ENCODE measurements at places on chromosomes 3 and 15.
A peak's percentile ranks its signal among the peaks of the same experiment; 100 is the strongest.

GRCh38 chr15:70259028-70259424 lies 161.3 kb upstream of the TLE3 start:
- DNase-seq, result peak; percentile 77

- DNase-seq, result no peak
Observed at GRCh38 chr3:11006986-11007933, 14.7 kb downstream of the SLC6A1 start.

- DNase-seq, result no peak
Observed at GRCh38 chr3:127796831-127797150, 25.5 kb downstream of the MGLL start.

GRCh38 chr3:132344666-132345280 lies 27.6 kb downstream of the ACP3 start:
- no peak for DNase-seq

GRCh38 chr15:37981775-37982174 lies 47.3 kb downstream of the TMCO5A start:
- peak; percentile 63 for DNase-seq

DNA sequence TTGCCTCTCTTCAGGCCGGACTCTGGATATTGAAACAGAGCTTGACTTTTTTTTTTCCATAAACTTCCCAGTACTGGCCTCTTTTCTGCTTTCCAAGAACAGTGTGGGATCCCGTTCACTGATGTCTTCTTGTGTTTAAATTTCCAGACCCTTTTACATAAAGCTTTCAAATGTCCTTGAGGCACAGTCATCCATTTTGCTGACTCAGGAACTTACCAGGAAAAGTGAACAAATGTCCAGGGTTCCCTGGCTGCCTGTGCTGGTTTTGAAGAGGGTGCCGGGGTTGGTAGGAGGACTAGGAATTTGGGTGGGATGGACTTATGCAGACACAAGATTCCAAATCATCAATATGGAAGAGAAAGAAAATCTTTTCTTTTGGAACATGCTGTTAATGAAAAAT lies 68.1 kb downstream of the CHDH start:
- DNase-seq, result no peak

DNA sequence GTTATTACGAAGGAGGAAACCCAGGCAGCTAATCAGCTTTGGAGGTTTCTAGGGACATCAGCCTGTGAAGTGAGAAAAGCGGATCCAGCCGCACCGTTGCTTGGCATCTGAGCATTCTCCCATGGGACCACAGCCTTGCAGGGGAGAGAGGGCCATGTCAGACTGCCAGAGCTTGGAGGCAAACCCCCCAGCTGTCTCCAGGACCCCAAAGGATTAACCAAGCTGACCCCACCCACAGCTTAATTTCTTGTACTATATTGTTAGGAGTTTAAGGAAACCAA lies 5.1 kb downstream of the IGDCC3 start:
- no peak for DNase-seq

DNA sequence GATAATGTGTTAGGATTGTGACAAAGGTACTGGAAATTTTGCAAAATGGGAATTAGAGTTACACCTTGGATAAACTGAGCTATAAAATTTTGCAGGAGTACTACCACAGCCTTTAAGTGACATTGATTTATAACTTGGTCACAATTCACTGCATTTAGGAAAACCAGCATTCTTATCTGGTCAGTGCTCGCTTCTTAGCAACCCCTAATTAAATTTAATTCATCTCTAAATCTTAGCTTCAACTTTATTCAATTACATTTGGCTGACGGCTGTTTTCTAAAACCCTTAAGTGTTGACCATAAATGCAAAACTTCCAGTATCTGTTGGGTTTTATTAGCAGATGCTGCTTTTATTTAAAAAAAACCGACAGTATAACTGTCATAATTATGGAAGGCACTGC lies 31.3 kb downstream of the TFRC start:
- no peak for DNase-seq

DNA sequence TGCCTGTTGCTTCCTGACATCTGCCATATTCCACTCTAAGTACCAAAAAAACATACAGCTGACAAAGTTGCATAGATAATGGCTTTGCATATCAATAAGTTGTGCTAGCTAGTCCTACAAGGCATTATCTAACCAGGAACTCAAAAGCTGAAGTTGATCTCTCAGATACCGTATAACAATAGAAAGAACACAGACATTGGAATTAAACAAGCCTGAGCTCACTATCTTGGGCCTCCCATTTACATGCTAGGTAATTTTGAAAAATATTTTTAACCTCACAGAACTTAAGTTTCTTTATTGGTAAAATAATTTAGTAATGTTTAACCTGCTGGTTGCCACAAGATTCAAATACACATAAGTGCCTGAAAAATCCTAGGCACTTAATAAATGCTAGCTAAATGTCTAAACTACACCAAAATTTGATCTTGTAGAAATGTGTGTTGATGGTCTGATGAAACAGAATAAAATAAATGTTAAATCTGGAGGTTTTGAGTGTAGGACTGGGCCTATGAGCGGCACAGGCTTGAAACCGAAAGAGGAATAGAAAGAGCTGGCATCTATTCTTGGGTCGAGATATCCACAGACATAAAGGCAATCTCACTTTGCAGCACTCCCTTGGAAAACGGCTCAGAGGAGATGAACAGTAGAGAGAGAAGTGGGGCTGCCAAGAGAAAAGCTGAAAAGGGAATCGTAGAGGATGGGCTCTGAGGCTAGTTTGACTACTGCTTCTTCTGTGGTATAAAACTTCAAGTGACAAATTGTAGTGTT lies 29.9 kb upstream of the TTC14 start:
- DNase-seq, result peak; percentile 24

DNA sequence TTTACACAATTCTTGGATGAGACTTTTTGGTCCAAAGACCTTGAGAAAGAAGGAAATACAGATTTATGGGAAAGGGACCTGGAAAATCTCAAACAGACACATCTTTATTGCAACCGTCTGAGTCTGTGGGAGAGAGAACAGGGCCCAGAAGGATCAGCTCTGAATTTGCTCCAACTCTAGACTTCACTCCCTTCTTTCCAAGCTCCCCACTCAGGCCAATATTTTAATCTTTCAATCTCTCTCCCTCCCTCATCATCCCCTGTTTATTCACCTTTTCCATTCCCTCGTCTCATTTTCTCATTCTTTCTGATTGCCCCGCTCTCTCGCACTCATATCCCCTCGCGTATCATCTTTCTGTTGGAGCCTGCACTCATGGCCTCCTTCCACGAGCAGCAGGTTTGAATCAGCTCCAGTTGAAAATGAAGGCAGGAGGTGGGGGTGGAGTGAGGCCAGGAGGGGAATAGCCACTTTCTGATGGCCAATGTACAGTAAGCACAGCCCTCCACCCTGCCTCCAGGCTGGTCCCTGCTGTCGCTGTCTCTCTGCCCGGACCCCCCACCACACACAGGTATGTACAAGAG lies 63.6 kb upstream of the BOC start:
- no peak for DNase-seq

GRCh38 chr3:30350011-30350410 lies 256.4 kb upstream of the TGFBR2 start:
- DNase-seq, result no peak

Measured in Ammon's horn (tissue), 1 donor.